Stimulated activated CD4-positive, alpha-beta T cell treated with anti-CD3 and anti-CD28 coated beads, Interleukin-12 subunit alpha, Interleukin-12 subunit beta, amount 100 ng/mL, for 24 hours (primary cell): ENCODE measurements at places on chromosomes 12 and 14.

- DNase-seq: no peak
Observed at GRCh38 chr14:103480595-103480994, 42.0 kb downstream of the CKB start.

GRCh38 chr14:100662879-100663760 lies 63.6 kb upstream of the DLK1 start:
- no peak for DNase-seq

DNA sequence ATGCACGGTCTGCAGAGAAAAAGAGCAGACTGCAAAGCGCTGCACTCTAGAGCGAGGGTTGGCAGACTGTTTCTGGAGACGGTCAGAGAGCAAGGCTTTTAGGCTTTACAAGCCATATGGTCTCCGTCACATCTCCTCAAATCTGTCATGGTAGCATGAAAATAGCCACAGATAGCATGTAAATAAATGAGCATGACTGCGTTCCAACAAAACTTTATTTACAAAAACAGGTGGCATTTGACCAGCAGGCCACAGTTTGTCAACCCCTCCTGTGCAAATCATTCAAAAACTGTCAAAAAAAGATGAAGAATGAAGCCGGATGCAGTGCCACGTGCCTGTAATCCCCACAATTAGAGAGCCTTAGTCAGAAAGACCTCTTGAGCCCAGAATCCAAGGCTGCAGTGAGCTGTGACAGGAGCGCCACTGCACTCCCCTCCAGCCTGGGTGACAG lies 18.9 kb downstream of the SYNE3 start:
- no peak for DNase-seq

GRCh38 chr14:53153702-53154112 lies 584 bp upstream of the DDHD1 start:
- DNase-seq: peak; percentile 24

- DNase-seq: no peak
Observed at GRCh38 chr12:106254724-106255123, 6.9 kb upstream of the CKAP4 start.

DNA sequence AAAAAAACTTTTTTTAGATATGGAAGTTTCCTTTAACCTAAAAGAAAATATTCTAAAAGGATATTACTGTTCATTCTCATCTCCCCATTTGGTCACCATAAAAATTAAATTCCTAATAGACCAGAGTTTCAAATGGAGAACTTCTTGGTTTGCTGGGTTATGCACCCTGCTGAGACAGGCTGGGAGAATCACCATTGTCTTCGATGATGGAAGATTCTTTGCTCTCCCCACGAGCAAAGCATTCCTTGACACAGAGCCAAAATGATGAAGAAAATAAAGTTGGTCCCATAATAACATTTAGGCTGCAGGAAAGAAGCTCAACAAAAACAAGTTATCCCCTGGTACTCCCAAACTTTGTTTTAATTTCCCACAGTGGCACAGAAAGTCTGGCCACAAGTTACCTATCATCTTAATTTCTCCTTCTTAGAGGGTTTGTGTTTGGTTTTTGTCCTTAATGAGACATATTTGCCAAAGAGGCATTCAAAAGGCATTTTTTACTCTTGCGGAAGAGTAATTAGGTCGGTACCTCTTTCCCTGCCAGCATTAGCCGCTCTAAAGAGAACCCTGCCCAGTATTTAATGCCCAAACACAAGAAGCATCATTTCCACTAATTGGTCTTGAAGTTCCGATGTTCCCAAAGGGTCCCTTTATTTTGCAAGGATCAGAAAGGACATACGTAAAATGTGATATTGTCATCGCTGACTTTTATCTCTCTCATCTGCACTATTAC lies 4.8 kb downstream of the DIO2 start:
- no peak for DNase-seq

- DNase-seq: no peak
Observed at GRCh38 chr14:65853407-65853955, 441.0 kb downstream of the FUT8 start.

- DNase-seq: no peak
Observed at GRCh38 chr12:47828976-47829482, 9.3 kb upstream of the HDAC7 start.

DNA sequence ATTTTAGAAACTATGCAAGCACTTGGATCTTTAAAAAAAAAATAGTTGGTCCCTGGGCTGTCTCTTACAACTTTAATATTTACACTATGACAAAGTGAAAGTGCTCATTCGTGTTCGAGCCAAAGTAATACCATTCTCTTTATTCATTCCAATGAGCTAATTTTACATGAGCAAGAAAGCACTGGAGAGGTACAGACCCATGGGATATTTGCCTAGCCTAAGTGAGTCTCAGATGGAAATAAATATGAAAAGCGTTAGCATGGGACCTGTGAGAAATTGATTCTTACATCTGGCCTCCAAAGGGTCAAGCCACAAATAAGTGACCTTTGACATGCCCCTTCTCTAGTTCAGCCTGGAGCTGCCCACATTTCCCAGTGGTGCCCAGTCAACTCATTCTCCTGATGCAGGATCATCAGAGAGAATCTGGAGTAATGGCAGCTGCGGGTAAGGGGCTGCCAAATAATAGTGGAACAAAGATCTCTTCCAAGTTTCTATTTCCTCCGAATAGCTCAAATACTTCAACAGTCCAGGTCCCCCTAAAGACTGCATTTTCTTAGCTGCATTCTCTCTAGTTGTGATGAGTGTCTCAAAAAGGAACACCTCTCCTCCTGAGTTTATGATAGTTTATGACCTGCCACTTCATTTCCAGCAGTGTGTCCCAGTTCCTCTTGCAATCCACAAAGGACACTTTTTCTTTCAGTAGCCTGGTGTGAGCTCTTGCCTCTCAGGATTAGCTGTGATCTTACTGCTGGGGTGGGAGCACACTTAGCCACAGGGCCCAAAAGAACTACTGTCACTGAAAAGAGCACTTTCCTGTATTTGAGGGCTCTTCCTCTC lies 208.2 kb downstream of the DAD1 start:
- DNase-seq: no peak

- no peak for DNase-seq
Observed at GRCh38 chr14:65791191-65791981, 378.9 kb downstream of the FUT8 start.

DNA sequence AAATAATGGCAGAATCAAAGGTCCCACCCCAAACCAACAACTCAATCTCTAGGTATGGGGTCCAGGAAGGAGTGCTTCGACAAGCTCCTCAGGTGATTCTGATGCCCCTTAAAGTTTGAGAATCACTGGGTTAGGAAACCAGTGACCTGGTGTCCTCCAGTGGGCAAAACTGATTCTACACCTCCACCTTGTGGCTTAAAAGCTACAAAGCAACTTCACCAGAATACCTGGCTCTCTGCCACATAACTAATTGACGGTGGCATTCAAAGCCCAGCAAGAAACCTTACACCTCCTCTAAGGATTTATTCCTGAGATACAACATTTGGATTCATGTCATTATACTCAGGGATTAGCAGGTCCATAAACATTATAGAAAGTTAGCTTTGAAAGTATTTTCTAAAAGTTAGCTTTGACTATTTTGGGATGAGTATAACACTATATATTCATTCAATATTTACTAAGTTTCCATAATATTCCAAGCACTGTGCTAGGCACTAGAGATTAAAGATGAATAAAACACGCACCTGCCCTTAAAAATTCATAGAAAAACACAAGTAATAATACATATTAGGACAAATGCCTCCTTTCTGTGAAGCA lies 45.4 kb downstream of the DCAF5 start:
- no peak for DNase-seq

DNA sequence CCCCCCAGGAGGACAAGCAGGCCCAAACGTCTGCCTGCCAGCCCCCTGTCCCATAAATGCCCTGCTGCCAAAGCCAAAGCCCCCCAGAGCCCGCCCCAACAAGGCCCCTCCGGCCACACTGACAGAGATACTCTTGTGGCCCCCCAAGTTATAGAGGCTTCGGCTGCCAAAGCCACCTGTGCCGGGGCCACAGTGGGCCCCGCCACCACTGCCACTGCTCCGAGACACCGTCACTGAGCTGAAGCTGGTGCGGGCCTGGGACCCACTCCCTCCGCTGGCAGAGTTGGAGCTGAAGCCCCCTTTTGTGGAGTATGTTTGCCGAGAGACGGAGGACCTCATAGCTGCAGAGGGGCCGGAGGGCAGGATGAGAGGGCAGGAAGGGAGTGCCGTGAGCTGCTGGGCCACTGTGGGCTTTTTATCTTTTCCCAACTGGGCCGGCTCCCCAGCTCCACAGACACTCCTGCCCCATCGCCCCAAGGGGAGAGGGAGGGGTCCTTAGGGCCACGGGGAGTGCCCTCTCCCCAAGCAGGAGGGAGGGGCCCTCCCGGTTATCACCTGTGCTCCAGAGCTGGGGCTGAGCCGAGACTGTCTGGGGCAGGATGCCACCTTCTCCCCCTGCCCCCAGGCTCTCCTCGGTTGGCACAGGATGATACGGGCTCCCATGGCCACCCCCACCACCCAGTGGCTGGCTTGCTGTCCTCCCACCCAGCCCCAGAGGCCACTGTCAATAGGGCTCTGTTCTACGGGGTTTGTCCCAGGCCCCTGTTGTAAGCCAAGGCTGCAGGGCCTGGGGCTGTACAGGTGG lies at the start of gene KRT79:
Gene KRT79, minus strand, starts transcription at position 390 of the 805 bp plus-strand sequence. Its CDS starts 51 bp downstream, at position 339.
- no peak for DNase-seq

DNA sequence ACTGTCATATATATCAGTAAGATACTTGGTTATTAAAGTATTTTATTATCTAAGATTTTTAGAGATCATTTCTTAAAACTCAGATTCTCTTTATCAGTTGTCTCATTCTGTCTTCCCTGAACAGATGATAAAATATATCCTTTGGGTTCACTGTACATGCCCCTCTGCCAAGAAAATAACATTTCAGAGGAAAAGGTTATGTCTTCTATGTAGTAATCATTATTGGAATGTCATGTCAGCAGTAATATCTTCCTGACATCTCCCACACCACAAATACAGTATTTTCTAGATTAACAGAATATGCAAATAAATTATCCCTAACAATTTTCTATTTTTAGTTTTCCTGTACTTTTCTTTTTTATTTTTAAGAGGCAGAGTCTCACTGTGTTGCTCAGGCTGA lies 26.0 kb downstream of the BTBD7 start:
- DNase-seq: no peak

DNA sequence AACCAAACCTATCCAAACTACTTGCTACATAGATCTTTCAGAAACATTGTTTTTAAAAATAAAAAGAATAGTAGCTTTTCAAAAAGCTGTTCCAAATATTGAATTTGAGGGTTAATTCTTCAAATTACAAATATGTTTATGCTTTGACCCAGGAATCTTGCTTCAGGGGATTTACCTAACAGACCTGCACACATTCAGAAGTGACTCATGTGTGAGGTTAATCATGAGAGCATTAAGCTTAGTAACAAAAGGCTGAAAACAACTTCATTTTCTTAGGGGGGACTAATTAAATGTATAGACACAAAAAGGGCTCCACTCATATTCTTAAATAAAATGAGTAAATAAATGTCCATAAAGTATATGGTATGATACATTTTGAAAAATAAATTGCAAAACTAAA lies 672.4 kb upstream of the FLRT2 start:
- DNase-seq: no peak
